HS-27A (cell line): ENCODE measurements at places on chromosomes 11 and 22.

- DNase-seq, result peak; percentile 17
Measured at GRCh38 chr22:43867839-43868635, 5.7 kb upstream of the SULT4A1 start.

DNA sequence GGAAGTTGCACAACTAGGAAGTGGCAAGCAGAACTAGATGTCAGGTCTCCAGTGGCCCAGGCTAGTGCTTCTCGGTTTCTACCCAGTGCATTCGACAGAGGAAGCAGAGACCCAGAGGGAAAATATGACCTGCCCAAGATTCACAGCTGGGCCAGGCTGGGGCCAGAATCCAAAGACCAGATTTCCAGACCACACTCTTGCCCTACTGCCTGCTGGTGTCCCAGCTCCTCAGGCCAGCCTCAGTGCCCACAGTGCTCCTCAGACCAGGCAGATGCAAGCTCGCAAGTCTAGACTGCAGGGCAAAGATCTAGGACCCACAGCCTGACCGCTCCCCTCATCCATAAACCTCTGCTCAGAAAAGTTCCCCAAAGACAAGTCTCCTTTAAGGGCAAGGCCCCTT, 262.6 kb downstream of the BUD13 start:
- DNase-seq, result no peak

GRCh38 chr11:105000167-105000566, 22.8 kb downstream of the CASP5 start:
- DNase-seq, result no peak

- DNase-seq, result no peak
Measured at GRCh38 chr11:87315229-87315628, 277.5 kb downstream of the TMEM135 start.

DNA sequence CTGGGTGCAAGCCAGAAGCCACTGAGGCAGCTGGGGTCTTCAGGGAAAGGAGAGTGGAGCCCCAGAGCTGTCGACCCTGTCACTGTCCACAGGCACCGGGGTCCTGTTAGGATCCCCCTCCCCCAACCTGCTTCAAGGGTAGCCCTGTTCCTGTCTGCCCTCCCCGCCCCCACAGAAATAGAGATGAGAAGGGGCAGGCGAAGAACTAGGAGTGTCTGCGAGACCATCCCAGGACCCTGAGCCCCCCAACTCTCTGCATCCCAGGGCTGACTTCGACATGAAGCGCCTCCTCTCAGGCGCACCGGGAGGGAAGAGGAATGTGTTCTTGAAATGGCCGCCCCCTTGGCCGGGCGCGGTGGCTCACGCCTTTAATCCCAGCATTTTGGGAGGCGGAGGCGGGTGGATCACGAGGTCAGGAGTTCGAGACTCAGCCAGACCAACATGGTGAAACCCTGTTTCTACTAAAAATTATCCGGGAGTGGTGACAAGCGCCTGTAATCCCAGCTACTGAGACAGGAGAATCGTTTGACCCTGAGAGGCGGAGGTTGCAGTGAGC, 607 bp upstream of the ZNF70 start:
- DNase-seq, result no peak

- DNase-seq, result no peak
Measured at GRCh38 chr11:21066030-21066429, 396.6 kb downstream of the NELL1 start.

DNA sequence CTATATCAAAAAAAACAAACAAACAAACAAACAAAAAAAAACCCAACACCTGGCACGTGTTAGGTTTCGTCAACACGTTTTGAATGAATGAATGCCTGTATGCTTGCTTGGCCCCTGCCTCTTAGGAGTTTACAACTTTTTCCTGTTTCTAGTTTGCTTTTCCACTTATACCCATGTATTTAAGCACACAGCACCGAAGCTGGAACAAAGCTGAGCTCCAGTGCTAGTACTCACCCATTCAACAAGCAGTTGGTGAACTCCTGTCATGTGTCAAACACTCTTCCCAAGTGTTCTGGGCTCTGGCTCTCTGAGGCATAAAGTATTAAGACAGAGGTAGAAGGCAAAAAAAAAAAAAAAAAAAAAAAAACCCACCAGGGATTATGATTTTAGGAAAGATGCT, 599.3 kb downstream of the BUD13 start:
- no peak for DNase-seq

GRCh38 chr11:96905143-96905542, 515.3 kb downstream of the JRKL start:
- no peak for DNase-seq

- DNase-seq, result no peak
Measured at GRCh38 chr11:115347106-115347505, 157.1 kb downstream of the CADM1 start.

- DNase-seq, result no peak
Measured at GRCh38 chr22:29892315-29893156, 9.6 kb downstream of the MTMR3 start.

GRCh38 chr22:49150801-49151221, 676.9 kb downstream of the BRD1 start:
- DNase-seq, result no peak

DNA sequence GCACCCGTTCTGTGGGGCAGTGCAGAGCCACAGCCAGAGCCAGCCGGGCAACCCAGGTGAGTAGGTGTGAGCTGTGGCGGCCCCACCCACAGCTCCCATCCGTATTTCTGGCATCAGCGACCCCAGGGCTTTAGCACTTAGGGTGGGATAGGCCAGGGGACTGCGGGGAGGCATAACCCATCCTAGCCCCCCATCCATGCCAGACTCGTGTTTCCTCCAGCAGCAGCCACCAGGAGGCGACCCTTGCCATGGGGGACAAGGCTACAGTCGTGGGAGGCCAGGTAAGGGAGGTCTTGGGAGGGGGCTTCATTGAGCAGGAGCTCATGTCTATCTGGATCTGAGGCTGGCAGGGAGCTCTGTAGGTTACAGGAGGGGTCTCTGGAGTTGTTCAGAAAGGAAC, 873 bp downstream of the OTOG start:
- DNase-seq, result no peak

DNA sequence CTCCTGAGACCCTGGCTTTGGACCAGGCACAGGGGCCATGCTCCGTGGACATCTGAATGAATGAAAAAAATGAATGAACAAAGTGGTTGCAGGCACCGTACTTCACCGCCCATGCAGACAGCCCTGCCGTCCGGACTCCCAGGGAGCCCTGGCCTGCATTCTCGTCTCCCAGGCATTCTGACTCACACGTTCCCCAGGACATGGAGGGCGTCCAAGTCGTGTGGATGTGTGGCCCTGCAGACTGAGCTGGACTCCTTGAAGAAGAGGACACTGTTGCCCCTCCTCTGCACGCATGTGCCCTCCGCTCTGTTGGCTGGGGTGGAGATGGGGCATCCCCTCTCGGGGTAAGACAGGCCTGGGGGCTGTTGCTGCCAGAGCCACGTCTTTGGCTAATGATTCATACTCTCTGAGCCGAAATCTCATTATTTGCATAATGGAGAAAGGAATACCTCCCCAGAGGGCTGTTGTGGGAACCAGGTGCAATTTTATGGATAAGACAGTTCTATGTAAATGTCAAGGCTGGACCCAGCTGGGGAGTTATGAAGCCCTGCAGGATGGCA, 49.7 kb downstream of the RTL6 start:
- peak; percentile 74 for DNase-seq

- DNase-seq, result no peak
Measured at GRCh38 chr11:32311346-32312065, 123.8 kb downstream of the WT1 start.

DNA sequence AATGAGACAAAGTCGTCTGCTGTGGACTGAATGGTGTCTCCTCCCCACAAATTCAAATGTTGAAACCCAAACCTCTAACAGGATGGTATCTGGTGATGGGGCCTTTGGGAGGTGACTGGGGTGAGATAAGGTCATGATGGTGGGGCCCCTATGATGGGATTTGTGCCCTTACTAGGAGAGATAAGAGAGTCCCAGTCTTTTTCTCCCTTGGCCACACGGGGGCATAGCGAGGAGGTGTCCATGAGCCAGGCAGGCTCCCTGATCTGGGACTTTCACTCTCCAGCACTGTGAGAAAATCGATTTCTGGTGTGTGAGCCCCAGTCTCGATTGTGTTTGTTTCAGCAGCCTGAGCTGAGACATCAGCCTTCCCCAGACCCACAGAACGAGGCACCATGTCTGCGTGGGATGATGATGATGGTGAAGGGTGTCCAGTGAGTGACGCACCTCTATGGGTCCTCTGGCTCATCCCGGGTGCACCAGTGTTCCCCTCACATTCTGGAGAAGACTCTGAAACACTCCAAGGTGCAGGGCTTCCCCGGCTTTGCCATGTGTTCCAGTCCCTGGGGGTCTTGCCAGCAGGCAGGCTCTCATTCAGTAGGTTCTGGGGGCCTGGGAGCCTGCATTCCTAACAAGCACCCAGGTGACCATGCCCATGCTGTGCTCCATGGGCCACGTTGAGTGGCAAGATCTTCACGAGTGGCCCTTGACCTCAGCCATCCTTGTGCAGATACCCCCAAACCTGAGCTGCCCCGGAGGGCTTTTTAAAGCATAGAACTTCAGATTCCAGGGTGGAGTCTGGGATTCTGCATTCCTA, 363.0 kb downstream of the CTTN start:
- no peak for DNase-seq

- DNase-seq, result no peak
Measured at GRCh38 chr22:45335021-45335818, 25.5 kb downstream of the FAM118A start.

DNA sequence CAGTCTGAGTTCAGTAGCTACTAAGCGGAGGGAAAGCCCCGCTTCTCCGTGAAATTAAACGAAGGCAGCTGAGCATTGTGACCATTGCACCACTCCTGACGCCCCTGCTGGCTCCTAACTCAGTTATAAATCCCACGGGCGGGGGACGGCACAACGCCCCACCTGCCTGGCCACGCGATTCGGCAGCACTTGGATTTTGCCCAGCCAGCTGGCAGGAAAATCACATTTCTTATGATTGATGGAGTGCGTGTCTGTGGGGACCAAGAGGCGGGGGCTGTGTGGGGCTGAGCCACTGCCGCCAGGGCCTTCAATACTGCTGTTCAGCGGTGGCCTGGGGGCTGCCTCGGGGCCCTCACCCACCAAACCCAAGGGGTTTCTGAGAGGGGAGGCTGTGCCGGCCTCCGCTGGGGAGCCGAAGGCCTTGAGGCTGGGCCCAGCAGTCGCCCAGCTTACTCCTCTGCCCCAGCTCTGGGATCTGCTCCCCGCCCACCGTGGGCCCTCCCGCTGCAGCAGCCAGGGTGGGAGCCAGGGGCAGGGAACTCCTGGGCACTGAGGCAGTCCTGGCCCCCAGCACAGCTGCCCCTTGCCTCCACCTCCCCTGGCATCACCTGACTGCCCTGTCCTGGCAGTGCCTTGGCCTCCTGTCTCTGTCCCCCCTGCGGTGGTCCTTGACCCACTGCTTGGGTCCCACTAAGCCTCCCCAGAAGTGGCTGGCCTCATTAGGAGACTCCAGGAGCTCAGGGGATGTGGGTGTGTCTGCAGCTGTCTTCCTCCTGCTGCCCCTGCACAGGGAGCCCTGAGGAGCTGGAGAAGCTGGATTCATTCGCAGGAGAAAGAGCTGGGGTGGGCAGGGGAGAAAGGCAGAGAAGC, 30.7 kb downstream of the SHISAL1 start:
- DNase-seq, result no peak

DNA sequence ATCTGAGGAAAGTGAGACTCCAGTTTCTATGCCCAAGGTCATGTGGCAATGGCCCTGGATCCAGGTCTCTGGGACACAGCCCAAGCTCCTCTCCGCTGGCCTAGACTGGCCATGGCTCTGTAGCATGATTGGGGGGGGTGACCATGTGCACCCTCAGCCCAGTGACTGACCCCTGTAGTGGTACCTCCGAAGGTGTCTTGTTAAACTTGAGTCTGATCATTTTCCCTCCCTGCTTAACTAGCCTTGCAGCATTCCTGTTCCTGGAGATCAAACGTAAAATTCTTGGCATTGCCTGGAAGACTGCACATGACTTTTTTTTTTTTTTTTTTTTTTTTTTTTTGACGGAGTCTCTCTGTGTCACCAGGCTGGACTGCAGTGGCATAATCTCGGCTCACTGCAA, 1116.0 kb downstream of the TBC1D22A start:
- DNase-seq, result no peak

- DNase-seq, result no peak
Measured at GRCh38 chr11:119722281-119722794, 6.7 kb downstream of the NECTIN1 start.

- DNase-seq, result peak; percentile 5
Measured at GRCh38 chr11:84564180-84564866, 1062.8 kb downstream of the DLG2 start.

- DNase-seq, result no peak
Measured at GRCh38 chr11:10436224-10436623, 18.8 kb upstream of the AMPD3 start.

- DNase-seq, result no peak
Measured at GRCh38 chr11:34448223-34448994, 9.7 kb downstream of the CAT start.

- no peak for DNase-seq
Measured at GRCh38 chr22:50027639-50028537, 15.3 kb upstream of the IL17REL start.

- no peak for DNase-seq
Measured at GRCh38 chr11:121032546-121032945, 8.6 kb downstream of the TBCEL start.

GRCh38 chr22:33920927-33921524, 750 bp upstream of the LARGE1 start:
- no peak for DNase-seq

GRCh38 chr22:29700900-29701154, 19.0 kb upstream of the CABP7 start:
- DNase-seq, result no peak

DNA sequence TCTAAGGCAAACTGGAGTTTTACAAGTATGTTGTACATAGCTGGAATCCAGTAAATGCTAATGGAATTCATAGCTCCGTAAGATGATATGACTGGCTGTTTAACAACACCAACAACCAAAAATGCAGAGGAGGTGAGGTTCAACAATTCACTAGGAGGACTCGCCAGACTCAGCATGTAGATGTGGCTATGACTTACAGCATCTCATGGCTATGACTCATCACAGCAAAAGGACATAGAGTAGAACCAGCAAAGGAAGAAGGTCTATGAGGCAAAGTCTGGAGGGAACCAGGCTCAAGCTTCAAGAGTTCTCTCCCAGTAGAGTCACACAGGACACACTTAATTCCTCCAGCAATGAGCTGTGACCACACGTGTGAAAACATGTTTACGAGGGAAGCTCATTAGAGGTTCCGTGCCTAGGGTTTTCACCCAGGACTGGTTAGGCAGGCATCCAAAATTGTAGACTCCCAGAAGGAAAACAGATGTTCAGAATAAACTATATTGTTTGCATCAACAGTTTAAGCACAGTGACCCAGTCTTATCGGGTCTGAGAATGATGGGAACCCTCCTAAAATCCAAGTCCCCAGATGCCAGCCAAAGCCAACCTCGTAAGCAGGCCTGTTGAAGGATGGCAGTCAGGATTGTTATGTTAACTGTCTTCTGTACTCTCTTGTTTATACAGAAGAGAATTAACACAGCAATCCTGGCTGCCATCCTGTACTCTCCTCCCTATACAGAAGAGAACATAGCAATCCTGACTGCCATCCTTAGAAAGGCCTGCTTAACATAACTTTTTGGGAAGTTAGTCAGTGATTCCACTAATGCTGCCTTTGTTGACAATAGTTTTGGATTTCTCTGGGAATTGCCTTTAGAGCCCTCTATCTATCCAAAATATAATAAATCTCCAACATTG, 116.6 kb downstream of the LARGE1 start:
- no peak for DNase-seq

GRCh38 chr11:110110854-110111253, 17.7 kb downstream of the ZC3H12C start:
- DNase-seq, result no peak
